ENCODE measurements at places on chromosomes 2 and 18.

DNA sequence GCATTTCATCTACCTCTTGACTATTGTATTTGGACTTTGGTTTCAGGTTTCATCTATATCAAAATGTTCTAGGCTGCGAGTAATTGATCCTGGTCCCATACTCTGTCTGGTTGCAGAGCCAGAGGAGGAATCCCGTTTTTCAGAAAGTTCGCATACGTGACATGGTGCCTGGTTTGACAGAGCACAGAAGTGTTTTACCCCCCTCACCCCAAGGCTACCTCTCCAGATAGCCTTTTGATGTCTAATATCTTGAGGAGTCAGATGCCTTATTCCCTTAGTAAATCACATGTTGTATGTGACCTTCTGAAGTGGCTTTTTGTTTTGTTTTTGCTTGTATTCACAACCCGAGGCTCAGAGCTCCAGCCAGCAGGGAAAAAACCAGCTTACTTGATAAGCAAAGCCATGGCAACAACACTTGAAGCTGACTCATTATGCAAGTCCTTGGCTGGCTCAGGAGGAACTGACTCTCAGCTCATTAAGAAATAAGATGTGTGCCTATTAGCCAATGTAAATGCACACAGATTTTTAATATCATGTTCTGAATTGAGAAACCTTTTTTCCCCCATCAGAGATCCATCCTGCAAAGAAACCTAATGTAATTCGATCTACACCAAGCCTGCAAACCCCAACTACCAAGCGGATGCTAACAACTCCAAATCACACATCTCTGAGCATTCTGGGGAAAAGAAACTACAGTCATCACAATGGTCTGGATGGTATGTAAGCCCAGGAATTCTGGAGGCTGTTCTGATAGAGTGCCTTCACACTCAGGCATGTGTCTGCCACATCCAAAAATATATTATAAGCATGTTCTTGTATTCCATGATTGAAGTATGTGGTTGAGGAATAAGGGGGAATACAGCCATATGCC lies 41.4 kb downstream of the OXER1 start:
- peak; percentile 39 for DNase-seq

GRCh38 chr2:164701565-164701964 lies 80.3 kb upstream of the GRB14 start:
- no peak for DNase-seq

GRCh38 chr18:22153428-22153827 lies 16.0 kb upstream of the GATA6 start:
- DNase-seq = no peak

DNA sequence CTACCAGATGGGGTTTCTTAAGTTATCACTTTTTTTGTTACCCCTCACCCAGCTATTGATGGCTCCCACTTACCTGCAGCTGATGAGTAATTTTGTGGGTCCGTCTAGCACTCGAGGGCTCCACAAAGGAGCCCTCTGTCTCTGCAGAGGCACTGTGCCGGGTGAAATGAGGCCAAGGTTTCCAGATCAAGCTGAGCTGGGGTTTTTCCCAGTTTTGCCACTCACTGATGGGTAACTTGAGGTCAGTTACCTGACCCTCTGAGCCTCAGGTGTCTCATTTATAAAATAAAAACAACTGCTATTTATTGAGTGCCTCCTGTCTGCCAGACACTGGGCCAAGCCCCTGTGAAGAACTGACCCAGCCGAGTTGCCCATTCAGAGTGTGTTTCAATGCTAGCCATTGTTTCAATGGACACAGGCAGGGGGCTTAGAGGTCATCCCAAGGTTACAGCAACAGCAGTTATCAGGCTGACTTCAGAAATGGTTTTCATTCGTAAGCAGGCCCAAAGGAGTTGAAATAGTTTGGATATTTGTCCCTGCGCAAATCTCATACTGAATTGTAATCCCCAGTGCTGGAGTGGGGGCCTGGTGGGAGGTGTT lies 192.9 kb downstream of the NCK2 start:
- DNase-seq = no peak

- no peak for DNase-seq
Observed at GRCh38 chr2:9844036-9844483, 786 bp downstream of the TAF1B start.

- no peak for DNase-seq
Observed at GRCh38 chr2:172489681-172490080, 62.3 kb downstream of the ITGA6 start.

Measured in CD4-positive, alpha-beta T cell treated with Interleukin-21 for 1 hour (primary cell).